ENCODE measurements at places on chromosomes 3 and 15.
A peak's percentile ranks its signal among the peaks of the same experiment; 100 is the strongest.

DNA sequence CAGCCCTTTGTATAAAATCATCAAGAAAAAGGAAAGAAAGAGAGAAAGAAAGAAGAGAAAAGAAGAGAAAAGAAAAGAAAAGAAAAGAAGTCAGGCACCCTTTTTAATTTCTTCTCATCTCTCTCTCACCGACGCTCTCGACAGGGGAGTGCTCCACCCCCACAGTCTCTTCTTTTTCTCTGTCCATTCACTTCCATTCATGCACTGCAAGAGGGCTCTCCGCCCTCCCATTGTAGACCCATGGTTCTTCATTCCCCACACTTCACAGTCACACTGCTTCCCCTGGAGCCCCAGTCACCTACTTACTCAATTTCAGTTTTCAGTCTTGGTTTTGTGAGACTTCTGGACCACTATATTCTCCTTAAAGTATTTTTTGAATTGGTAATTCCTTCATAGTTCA, 254.7 kb downstream of the SOX2 start:
- DNase-seq: peak; percentile 3

DNA sequence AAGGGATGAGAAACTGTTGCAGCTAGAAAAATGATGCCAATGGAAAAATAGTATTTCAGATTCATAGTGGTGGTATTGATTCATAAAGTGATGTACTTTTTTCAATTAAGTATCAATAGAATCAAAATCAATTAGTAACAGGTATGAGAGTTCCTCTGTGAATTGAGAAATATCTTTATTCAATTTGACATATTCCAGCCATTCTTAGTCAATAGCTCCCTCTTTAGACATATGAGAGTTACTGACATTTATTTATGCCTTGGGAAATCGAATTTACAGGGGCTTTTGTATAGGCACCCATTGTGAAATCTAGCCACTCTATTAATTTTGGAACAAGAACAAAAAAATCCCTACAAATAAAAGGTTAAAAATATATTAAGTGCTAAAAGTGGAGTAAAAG, 386.9 kb upstream of the CNTN3 start:
- DNase-seq: no peak

GRCh38 chr15:83904107-83905040, 250.5 kb downstream of the ADAMTSL3 start:
- DNase-seq: peak; percentile 4

DNA sequence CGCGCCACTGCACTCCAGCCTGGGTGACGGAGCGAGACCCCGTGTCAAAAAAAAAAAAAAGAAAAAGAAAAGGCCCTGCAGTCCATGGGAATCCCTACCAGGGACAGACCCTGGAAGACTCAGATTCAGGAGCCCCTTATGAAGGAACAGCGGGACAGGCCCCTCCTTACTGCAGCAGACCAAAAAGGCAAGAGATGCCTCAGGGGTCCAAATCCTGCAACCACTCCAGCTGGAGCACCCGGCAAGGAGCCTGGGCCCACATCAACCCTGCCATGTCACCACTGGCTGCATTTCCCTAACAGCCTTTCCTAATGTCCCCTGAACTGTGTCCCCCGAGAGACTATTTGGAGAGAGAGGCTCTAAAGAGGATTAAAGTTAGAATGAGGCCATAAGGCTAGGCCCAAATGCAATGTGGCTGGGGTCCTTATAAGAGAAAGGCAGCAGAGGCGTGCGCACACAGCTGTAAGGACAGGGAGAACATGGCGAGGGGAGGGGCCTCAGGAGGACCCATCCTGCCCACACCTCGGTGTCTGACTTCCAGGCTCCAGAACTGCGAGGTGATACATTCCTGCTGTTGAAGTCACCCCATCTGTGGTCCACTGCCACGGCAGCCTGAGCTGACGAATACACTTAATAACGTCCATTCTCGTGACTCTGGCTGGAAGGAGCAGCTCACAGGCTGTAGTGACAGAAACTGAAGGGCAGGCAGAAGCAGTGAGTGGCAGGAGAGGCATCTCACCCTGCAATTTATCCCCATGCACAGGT, 78.1 kb downstream of the ATP10A start:
- DNase-seq: no peak

- peak; percentile 47 for DNase-seq
These were observed 91.4 kb downstream of the ZNF621 start for GRCh38 chr3:40615918-40616819.

DNA sequence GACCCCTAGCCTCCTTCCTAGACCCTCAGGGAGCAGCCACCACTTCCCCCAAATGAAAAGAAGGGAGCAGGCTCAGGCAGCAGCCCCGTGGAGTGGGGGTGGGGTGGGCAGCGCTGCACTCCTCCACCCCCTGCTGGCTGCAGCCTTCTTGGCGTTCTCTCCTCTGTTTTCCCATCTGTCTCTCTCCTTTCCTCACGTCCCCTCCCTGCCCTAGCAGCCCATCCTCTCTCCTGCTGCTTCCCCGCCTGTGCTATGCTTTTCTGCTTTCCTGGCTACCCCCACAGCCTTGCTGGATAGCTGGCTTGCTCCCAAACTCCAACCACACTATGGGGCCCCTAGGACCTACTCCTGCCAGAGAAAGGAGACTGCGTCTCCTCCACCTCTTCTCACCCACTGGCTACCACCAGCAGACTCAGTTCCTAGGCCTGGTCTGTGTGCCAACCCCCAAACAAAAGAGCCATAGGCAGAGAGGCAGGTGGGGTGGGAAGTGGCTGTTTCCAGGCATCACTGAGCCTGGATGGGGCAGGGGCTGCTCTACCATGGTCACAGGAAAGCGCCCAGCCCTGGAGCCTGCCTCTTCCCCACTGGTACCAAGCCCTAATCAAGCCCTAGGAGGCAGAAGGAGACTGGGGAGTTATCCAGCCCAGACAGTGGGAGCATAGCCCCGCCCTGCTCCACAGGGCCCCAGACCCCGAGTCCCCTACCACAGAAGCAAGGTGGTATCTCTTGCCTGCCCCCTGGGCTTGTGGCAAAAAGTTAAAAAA, 3.4 kb upstream of the DISP2 start:
- DNase-seq: no peak

DNA sequence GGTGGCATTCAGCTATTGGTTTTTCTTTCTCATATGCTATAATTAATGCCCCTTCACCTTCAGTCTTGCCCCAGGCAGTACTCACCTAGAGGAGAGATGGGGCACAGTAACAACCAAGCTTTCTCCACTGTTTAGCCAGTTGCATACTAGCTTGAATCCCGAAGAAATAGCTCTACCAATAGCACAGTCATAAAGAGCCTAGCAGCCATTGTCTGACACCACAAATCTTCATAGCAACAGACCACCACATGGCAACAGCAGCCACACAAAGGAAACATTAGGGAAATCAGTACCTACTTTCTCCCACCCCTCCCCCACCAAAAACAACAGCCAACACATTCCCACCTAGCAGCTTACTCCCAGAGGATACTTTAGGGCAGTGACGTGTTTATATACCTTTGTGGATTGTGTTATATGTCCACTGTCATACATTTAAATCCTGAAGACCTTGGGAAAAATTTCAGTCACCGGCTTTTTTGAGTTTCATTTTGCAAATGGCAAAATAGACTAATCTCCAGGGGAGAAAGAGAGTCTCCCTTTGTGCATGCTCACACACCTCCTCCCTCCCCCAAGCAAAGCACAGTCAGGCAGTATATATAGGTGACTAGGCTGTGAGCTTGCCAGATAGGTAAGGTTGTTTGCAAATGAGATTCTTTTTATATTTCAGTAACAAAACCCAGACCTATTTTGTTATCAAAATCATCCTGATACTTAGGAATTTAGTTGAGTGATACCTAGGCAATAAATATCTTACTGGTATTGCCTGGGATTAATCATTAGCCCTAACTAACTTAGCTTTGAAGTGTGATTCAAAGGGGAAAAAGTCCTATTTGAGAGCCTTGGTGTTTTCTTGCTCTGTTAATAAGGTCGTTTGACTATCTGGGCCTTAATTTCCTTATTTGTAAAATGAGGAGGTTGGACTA, 140.6 kb downstream of the RBPMS2 start:
- no peak for DNase-seq

- DNase-seq: no peak
These were observed 21.4 kb downstream of the FAH start for GRCh38 chr15:80174017-80174746.

GRCh38 chr15:51669381-51669780, 11.9 kb upstream of the SCG3 start:
- no peak for DNase-seq

GRCh38 chr3:159635047-159635641, 353.5 kb upstream of the IL12A start:
- no peak for DNase-seq

Data from NCI-H187 (cell line).